ELR (cell line): ENCODE measurements at places on chromosomes 16 and 17.

DNA sequence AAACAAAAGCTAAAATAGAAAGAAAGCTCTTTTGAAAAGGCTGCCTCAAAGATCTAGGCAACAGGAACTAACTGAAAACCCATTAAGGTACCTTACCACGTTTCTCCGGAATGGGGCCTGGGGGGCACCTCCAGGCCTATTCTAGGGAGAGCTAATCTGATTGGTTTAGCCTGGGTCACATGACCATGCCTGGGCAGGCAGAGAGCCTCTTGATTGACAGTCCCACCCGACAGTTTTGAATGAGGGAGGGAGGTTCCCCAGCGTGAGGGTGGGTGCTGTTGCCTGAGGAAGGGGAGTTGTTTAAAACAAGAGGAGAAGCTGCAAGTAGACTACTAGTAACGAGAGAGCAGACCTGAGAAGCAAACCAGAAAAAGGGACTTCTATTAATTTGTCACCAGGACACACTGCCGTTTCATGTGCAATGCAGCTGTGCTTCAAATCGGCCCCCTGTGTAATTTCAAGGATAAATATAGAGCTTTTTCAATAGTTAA, 143.4 kb upstream of the HS3ST2 start:
- DNase-seq = peak; percentile 15

- peak; percentile 94 for DNase-seq
Measured at GRCh38 chr17:21457051-21458026, 81.2 kb downstream of the KCNJ12 start.

- no peak for DNase-seq
Measured at GRCh38 chr17:81707725-81708646, 4.1 kb upstream of the SLC25A10 start.

DNA sequence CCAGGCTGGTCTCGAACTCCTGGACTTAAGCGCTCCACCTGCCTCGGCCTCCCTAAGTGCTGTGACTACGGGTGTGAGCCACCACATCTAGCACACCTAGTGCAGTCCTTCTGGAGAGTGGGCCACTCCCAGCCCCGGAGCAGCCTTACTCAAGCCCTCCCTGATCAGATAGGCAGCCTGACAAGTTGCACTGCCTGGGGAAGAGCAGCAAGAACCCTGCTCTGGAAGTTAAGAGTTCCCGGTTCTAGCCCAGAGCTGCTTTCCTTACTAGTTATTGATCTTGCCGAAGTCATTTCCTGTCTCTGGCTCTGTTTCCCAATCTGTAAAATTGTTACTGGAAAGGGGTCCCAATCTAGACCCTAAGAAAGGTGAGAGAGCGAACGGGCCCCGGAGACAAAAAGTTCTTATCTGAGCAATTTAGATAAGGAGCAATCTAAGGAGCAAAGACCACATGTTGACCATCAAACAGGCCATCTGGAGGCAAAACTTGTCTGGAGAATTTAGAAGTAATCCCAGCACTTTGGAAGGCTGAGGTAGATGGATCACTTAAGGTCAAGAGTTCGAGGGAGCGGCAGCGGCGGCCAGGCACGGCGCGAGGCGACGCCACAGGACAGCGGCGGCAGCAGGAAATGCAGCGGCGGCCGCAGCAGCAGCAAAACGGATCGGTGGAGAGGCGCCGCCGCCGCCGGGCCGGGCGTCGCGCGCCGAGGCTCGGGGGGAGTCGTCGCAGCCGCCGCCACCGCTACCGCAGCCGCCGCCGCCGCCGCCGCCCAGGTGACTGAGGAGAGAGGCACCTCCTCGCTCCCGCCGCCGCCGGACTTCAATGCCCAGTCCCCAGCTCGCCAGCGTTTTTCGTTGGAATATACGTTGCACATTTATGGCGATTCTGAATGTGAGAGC, 4.3 kb upstream of the NAGLU start:
- DNase-seq = peak; percentile 68

DNA sequence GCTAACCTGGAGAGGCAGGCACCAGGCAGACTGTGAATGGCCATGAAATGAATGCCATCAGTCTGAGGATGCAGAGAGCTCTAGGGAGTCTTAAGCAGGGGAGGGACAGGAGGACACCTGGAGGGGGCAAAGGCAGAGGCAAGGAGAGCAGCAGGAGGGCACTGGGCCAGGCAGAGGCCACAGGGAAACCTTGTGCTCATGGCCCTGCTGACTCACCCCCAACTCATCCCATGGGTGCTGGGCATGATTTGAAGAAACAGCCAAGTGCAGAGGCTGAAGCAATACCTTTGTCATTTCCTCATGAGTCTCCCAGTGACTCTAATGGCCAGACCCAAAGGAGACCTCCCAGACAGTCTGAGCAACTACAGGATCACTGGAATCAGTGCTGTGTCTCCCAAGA, 141.4 kb downstream of the TMEM132E start:
- DNase-seq = peak; percentile 40

DNA sequence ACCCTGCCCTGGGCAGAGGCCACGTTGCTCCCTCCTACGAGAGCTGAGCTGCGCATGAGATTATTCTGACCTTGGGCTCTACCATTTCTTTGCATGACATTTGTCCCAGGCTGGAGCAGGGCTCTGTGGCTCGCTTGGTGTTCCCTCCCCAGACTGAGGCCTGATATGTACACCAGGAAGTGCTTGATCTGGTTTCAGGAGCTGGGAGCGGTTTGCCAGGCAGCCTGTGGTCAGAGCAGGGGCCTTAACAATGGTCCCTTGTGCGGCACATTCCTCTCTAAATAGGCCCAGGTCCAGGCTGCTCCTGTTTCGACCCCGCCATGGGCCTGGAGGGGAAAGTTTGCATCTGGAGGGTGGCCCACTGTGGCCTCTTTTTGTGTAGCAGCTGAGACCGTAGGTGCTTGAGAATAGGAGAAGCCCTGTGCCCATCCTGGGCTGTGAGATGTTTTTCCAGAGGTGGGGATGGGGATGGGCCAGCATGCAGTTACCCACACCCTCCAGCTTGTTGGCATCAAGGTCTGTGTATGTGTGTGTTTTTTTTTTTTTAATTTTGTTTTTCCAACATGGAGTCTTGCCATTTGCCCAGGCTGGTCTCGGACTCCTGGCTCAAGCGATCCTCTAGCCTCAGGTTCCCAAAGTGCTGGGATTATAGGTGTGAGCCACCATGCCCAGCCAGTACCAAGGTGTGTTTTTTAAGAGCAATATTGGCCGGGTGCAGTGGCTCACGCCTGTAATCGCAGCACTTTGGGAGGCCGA, 253.9 kb downstream of the SEC14L1 start:
- no peak for DNase-seq

- no peak for DNase-seq
Measured at GRCh38 chr17:64296246-64296645, 33.2 kb upstream of the TEX2 start.

GRCh38 chr16:81276323-81276722, 37.8 kb downstream of the BCO1 start:
- no peak for DNase-seq

DNA sequence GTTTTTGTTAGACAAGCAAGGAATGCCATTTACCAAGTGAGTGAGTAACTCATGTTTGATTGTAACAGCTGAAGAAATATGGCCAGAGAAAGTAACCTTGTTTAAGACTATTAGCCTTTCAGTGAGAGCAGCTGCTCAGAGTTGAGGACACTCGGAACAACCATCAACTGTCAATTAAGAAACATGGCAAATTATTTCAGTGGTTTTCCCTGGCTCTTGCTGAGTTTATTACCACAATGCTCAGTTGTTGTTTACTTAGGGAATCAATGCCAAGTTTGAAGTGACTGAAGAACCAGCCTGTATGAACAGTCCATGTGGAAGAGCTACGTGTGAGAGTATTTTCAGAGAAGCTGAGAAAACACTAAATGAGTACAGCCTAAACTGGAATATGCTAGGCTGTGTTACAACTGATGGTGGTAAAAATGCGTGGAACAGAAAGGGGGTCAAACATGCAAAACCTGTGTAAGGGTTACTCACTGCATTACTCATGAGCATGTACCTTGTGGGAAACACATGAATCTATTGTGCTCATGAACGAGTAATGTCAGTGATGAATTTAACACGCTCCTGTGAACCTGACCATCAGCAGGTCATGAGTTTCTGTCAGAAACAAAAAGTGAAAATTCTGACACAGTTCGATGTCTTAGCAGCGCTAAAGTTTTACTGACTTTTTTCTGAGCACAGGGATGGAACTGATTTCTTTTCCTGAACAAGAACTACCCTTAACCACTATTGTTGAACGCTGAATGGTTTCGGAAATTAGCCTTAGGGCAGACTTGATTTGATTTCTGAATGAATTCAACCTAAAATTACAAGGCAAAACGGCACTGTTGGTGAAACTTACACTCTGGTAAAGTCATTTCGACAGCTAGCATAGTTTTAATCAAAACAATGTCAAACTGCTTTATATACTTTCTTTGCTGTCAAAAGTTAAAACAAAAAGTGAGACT, 33.5 kb downstream of the GNA13 start:
- DNase-seq = peak; percentile 93

GRCh38 chr16:68921637-68922036, 78.3 kb downstream of the TANGO6 start:
- peak; percentile 94 for DNase-seq

- no peak for DNase-seq
Measured at GRCh38 chr16:87326151-87326571, 9.0 kb upstream of the C16orf95 start.

- DNase-seq = peak; percentile 51
Measured at GRCh38 chr16:28538733-28539596, at the start of gene NUPR1. Gene NUPR1, minus strand, starts transcription at chr16:28538974. Its CDS starts 67 bp downstream, at chr16:28538907.

DNA sequence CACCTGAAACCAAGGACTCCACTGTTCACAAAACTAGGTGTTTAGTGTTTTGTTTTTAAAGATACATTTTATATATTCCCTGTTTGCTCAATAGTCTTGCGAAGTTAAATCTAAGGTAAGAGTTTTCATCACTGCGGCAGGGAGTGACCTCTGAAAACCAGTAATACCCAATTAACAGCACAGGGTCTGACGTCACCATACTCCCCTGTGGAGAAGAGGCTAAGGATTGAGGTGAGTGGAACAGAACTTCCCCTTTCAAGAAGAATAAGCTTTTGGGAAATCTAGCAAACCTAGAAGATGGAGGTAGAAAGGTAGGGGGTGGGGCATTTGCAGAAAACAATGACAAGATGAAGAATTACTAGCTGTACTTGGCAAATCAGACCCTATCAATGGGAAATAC, 120.7 kb downstream of the CDH8 start:
- DNase-seq = no peak
